ENCODE measurements at places on chromosomes 4 and X. TPM values are rescaled to one million over a fixed set of nuclear protein-coding genes. Genes with fewer than 3 reads are reported as not detected.

DNA sequence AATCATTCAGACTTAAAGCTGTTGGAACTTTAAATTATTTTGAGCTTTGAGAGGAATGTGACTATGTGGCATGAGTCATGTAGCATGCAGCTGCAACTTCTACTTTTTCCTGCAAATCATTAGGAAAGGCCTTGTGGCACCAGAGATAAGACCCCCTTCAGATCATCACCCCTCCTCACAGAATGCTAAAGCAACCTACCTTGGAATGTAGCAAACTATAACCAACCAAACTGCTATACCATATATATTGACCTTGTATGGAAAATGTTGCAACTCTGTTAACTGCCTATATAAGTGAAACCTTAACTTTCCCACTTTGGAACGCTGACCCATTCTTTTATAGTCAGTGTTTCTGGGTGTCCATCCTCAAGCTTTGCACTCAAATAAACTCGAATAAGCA lies 32.0 kb downstream of the ATXN3L start:
- no peak overlapping the region for H3K27ac ChIP-seq
- no peak overlapping the region for H3K4me3 ChIP-seq
- no peaks in the 10 kb centered on the region for H3K4me1 ChIP-seq
- H3K36me3 ChIP-seq = no peaks in the 10 kb centered on the region

- H3K4me1 ChIP-seq = peaks cover 71% of the 10 kb centered on the region
- H3K27me3 ChIP-seq = no peaks in the 10 kb centered on the region
- no peak for DNase-seq
- H3K36me3 ChIP-seq = no peaks in the 10 kb centered on the region
- no peak overlapping the region for H3K4me3 ChIP-seq
- H3K27ac ChIP-seq = peak overlapping the region; percentile 95
Measured at GRCh38 chr4:39047681-39048080, 14.4 kb upstream of the KLHL5 start.

GRCh38 chrX:44585866-44586265 lies 43.2 kb upstream of the FUNDC1 start:
- H3K4me3 ChIP-seq = no peak overlapping the region
- no peak for DNase-seq
- no peaks in the 10 kb centered on the region for H3K27me3 ChIP-seq
- no peak overlapping the region for H3K27ac ChIP-seq

- H3K36me3 ChIP-seq = no peaks in the 10 kb centered on the region
- no peak overlapping the region for H3K4me3 ChIP-seq
- no peak for DNase-seq
- no peaks in the 10 kb centered on the region for H3K27me3 ChIP-seq
- peaks cover 41% of the 10 kb centered on the region for H3K4me1 ChIP-seq
Measured at GRCh38 chr4:52997132-52997416, 135.0 kb downstream of the RASL11B start.

The SSX2 gene
- not detected for total RNA-seq

Data from left ventricle myocardium inferior (tissue), 1 donor.